NCI-H446 (cell line): ENCODE measurements at places on chromosomes 6 and 20.

DNA sequence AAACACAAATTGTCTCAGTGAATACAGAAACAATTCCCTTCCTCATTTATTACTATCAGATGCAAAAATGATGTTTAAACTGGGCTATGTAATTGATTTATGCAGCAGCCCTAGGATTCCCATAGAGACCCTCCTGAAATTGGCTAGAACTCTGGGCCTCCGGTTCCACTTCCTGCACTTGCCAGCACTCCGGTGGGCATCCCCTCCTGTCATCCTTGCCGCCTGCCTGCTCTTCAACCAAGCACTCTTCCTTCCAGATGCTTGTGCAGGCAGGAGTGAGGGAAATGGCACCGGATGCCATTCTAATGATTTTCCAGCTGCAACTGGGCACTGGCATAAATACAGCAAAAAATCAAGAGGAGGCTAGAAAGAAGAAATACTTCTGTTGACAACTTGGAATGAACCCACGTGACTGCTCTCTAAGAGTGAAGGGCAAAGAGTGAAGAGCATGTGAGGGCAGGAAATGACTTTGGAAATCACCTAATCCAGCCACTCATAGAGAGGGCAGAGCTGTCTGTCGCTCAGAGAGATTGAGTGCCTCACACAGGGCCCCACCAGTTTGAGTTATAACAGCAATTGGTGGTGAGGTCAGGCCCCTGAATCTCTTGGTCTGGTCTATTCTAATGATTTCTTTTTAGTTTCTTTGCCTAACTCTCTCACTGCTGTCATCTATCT lies 3.7 kb upstream of the NEDD9 start:
- no peak for DNase-seq

DNA sequence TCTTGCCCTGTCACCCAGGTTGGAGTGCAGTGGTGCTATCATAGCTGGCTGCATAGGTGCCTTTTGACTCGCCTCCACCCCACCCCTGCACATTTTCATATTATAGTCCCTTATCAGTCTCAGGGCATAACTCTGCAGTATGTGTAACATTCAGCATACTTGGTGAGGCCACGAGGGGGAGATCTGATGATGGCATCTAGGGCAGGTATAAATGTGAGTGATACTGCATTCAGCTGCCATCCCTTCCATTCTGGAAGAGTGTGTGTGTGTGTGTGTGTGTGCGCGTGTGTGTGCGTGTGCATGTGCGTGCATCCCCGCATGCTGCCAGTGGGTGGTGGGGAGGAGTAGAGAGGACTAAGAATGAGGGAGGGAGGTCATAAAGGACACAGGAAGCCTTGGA lies 81.4 kb downstream of the JARID2 start:
- DNase-seq: no peak

DNA sequence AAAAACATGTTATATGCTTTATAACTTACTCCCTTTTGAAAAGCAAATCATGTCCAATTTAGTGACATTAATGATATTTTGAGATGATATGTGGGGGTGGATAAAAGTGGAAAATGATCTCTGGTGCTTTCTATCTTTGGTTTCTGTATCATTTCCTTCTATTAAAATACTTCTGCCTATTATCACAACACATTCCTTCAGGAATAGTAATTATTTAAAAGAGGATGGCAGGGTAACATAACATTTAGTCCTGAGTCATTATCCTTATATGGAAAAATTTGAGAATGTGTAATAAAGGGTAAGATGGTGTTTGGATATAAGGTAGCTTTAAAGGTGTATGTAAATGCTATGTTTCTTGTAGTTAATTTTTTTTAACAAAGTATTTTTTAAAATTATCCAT lies 657.7 kb downstream of the PHF3 start:
- DNase-seq: no peak

GRCh38 chr6:63592886-63593285 lies 20.6 kb downstream of the LOC128125822 start:
- DNase-seq: no peak

GRCh38 chr20:4722571-4722970 lies 862 bp downstream of the PRND start:
- DNase-seq: no peak

- no peak for DNase-seq
These were observed 38.3 kb upstream of the SMLR1 start for GRCh38 chr6:130788954-130789353.

DNA sequence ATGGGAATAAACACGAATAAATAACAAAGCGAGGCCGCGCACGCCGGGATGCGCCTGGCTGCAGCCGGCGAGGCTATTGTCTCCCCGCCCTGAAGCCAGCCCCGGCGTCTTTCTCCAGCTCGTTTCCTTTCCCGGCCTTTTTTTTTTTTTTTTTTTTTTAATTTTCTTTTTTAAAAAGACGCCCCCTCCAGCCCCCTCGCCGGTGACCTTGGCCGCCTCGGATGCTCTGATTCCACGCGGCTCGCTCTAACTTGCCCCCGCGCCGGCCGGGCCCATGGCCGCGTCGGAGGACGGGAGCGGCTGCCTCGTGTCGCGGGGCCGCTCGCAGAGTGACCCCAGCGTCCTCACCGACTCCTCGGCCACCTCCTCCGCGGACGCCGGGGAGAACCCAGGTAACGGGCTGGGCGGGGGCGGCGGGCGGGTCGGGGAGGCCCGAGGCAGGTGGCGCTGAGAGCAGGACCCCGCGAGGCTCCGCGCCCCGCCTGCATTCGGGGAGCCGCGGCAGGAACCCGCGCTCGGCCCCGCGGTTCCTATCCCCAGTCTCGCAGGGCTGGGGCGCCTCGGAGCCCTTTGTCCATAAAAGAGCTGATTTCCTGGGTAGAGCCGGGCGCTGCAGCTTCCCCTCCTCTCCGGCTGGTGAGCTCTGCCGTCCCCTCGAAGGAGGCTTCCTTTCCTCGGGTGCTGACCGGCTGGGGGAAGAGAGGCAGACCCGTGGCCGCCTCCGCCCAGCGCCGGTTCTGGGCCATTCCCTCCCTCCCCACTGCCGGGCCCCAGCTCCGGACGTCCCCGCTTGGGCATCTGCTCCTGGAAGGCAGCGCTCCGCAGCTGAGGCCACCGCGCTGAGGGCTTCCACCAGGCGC lies 631 bp downstream of the PHACTR3 start:
- DNase-seq: no peak

DNA sequence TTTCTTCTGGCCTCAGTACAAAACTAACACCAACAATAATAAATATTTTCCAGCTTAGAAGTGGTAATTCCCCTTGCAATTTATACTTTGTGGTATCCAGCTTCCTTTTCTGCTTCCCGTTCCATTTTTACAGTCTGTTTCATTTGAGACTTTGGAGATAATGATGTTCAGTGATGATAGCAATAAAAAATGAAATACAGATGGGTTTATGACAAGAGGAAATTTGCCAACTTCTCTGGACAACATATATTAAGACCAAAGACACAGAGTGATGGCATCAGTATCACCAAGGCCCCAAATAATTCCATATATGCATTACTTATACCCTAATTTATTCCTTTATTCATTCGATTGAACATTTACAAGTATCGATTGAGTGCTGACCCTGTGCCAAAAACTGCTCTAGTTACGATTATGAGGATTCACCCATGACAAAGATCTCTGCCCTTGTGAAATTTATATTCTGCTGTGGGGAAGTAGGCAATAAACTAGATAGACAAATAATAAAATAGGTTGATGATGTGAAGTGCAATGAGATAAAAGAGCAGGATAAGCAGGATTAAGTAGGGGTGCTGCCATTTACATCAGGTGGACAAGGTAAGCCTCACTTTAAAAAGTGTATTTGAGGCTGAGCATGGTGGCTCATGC lies 18.1 kb upstream of the TASP1 start:
- DNase-seq: no peak

DNA sequence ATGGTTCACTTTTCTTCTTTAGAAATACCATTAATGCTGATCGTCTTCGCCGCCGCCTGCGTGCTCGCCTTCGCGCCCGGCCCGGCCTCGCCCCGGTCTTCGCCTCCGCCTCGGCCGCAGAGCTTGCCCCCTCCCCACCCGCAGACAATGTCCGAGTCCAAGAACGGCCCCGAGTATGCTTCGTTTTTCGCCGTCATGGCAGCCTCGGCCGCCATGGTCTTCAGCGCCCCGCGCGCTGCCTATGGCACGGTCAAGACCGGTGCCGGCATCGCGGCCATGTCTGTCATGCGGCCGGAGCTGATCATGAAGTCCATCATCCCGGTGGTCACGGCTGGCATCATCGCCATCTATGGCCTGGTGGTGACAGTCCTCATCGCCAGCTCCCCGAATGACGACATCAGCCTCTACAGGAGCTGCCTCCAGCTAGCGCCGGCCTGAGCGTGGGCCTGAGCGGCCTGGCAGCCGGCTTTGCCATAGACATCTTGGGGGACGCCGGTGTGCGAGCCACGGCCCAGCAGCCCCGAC lies 4.8 kb upstream of the PRPH2 start:
- DNase-seq: no peak

DNA sequence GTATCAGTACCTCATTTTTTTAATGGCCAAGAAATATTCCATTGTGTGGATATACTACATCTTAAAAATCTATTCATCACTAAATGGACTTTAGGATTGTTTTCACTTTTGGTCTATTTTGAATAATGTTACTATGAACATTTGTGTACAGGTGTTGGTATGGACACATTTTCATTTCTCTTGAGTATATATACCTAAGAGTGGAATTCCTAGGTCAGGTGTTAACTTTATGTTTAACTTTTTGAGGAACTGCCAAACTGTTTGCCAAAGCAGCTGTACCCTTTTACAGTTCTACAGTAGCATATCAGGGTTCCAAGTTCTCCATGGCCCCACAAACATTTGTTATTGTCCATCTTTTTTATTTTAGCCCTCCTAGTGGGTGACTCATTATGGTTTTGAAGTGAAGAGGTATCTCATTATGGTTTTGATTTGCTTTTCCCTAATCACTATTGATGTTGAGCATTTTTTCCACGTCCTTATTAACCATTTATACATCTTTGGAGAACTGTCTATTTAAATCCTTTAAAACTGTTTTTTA lies 28.2 kb downstream of the DSTN start:
- DNase-seq: no peak

DNA sequence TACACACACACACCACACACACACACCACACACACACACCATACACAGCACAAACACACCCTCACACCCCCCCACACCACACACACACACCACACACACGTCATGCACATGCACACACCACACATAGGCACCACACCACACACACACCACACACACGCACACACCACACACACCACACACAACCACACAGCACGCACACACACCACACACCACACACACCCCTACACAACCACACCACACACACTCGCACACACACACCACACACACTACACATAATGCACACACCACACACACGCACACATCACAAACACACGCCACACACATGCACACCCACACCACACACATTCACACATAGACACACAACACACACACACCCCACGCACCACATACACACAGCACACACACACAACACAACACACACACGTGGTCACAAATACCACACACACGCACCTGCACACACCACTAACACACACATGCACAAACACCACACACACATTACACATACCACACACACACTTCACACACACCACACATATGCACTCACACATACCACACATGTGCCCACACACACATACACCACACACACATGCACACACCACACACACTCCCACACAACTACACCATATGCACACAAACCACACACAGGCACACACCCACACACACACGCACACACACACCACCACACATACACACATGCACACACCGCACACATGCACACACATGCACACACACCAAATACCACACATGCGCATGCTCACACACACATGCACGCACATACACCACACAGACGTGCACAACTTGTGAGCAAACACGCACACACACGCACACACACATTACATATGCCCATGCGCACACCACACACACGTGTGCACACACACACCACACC lies 9.4 kb upstream of the ACSS1 start:
- no peak for DNase-seq

- DNase-seq: no peak
These were observed 963 bp downstream of the FOXF2 start for GRCh38 chr6:1390133-1390945.

DNA sequence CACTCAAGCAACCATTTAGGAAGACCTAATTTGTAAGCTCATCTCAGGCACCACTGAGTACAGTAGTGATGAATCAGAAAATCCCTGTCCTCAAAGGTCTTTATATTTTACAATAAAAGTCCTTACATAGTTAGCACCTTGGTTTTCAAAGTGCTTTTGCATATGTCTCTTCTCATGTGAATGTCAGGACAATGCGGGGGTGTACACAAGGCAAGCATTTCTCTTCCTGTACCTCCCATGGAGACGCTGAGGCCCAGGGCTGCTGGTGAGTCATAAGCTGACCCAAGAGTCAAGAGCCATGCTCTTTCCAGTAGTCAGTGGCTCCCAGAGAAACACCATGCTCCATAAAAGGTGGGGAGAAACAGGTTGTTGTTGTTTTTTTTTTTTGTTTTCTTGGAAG lies 174.0 kb downstream of the GJA10 start:
- no peak for DNase-seq

GRCh38 chr6:162156146-162156545 lies 571.4 kb downstream of the PRKN start:
- DNase-seq: no peak

GRCh38 chr6:127343809-127344659 lies 625 bp upstream of the ECHDC1 start:
- no peak for DNase-seq

- DNase-seq: no peak
These were observed 45.9 kb downstream of the PSMG4 start for GRCh38 chr6:3304500-3305215.

DNA sequence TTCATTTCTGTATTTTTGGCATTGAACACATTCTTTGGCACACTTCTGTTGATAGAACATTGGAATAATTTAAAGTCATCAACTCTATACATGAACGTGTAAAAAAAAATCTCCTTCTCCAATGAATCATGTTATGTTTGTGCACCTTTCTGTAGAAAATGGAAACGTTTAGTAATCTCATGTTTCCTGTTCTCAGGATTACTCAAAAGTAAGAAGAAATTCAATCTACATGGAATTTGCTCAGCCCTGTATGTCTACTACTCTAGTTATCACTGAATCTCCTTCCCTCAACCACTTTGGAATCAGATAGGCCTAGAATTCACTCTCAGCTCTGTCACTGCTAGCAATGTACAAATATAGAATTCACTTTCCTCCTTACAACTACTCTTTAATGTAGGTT lies 103.6 kb downstream of the COL21A1 start:
- DNase-seq: no peak

- DNase-seq: no peak
These were observed 138.1 kb upstream of the PTCHD4 start for GRCh38 chr6:48249071-48249470.
